Fibroblast of lung (primary cell): ENCODE measurements at places on chromosomes 11 and 22.

DNA sequence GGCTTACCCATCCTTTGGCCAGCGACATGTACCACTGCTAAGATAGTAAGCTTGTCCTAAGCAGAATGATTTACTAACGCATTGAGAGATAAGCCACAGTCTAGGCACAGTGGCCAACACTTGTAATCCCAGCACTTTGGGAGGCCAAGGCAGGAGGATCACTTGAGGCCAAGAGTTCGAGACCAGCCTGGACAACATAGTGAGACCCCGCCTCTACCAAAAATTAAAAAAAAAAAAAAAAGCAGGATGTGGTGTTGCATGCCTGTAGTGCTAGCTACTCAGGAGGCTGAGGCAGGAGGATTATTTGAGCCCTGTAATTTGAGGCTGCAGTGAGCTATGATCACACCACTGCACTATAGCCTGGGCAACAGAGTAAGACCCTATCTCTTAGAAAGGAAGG, 93.1 kb downstream of the HIPK3 start:
- no peak for DNase-seq

- DNase-seq, result no peak
Observed at GRCh38 chr11:14186046-14186775, 172.8 kb downstream of the RRAS2 start.

GRCh38 chr11:114280696-114281095, 15.5 kb upstream of the NNMT start:
- peak; percentile 81 for DNase-seq

GRCh38 chr11:65213322-65214211, 31.8 kb downstream of the CAPN1 start:
- DNase-seq, result peak; percentile 17

DNA sequence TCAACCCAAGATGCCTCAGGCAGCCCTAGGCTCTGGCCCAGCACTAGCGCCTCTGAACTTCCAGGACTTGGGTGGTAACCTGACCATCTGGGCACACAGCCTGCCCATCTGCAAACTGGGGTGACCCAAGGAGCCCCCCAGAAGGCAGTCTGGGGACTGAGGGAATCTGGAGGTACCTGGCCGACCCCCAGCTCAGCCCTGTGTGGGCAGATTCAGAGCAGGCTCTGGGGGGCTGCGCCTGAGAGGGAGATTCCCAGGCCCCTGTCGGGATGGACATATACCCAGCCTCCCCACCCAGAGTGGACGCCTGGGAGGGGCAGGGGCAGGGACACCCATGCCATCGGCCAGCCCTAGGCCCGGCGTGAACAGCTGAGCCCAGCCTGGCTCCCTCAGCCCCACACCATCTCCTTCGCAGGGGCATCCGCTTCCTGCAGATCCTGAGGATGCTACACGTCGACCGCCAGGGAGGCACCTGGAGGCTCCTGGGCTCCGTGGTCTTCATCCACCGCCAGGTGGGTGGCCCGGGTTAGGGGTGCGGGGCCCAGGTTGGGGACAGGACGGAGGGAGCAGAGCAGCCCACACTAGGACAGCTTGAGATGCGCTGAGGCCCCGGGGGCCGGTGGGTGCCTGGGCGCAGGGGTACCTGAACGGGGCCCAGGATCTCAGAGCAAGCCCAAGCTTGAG, 126.9 kb downstream of the KCNQ1 start:
- no peak for DNase-seq
